ENCODE measurements at places on chromosomes 6 and 20.

DNA sequence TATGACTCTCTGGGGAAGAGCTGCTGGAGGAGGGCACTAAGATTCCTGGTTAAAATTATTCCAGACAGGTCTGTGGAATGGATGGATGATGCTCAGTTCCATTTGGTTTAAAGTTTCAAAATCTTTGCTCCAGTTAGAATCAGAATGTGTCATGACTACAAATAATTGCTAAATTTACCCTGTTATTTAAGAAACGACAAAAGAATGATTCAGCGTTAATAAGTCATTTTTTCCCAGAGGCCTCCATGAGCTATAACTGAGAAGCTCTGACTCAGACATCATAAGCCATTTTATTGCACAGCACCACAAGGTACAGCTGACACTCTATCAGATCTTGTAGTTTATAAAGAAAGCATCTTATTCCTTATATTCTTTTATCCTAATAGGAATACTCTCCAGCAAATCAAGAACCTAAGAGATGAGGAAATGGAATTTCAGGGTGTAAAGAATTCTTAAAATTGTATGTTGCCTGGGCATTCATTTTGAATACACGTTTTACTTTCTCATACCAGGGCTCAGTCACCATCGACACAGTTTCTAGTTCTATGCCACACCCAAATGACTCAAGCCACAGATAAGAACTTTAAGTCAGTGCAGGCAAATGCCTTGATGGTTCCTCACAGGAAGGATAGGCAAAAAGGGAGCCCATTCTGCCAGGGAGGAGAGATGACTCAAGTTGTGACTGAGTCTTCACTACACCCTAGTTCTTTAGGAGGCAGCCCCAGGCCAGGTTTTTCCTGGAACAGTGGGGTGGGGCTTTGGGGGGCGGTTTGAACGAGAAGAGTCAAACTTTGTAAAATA, 636.0 kb downstream of the MMUT start:
- peak; percentile 79 for DNase-seq

GRCh38 chr6:169254456-169255316, 1.0 kb upstream of the THBS2 start:
- no peak for DNase-seq

DNA sequence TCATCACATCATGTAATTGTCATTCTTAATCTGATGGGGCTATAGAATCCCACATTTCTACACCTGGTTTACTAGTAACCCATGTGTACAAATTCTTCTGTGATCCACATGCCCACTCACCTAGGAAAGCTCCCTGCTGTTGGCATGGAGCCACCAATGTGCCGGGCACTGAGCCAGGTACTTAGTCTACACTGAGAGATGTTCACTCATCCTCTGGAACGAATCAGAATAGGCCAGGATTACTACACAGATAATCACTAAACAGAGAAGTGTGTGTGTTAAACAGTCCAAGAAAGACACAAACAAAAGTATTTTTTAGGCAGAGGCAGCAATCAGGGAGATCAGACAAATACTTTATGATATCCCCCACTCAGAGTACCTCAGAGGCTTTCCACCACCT, 193.2 kb upstream of the VGLL2 start:
- no peak for DNase-seq

DNA sequence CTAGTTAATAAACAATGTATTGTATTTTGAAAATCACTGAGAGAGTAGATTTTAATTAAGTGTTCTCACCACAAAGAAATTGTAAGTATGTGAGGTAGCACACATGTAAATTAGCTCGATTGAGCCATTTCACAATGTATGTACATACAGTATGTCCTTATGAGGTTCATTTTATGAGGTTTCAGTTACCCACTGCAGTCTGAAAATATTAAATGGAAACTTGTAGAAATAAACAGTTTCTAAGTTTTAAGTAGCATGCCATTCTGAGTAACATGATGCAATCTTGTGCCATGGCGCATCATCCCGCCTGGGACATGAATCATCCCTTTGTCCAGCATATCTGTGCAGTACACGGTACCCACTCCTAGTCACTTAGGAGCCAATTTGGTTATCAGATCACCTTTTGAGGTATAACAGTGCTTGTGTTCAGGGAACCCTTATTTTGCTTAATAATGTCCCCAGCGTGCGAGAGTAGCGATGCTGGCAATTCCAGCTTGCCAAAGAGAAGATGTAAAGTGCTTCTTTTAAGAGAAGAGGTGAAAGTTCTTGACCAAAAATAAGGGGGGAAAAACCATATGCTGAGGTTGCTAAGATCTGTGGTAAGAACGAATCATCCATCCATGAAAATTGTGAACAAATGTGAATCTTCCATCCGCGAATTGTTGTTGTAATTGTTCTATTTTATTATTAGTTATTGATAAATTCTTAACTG, 64.7 kb downstream of the KCNS1 start:
- no peak for DNase-seq

DNA sequence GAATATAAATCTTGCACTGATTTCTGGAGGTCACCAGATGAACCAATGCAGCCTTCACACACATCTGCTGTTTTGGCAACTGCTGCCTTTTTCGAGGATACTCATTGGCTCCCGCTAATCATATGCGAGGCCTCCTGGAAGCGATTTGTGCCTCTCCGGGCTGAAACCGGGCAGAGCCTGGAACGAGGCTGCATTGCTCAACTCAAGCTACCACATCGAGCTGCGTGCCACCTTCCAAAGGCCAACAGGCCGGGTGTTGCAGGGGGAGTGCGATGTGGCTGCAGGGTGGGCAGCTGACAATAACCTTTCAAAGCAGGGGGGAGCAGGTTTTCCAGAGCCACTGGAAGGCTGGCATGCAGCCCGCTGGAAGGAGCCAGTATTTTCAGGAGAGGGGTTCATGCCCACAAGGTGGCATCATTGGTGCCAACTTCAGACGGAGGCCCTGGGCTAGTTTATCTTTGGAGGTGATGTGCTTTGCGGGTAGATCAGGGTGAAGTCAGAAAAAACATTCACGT, 122.6 kb upstream of the IFNGR1 start:
- DNase-seq: peak; percentile 66

- DNase-seq: no peak
These were observed 24.9 kb downstream of the SCAF8 start for GRCh38 chr6:154758125-154758524.

- no peak for DNase-seq
These were observed at the start of gene VSTM2L for GRCh38 chr20:37902504-37903313. TSS of gene VSTM2L (plus strand) at chr20:37903127. CDS start at chr20:37903351, 224 bp downstream.

DNA sequence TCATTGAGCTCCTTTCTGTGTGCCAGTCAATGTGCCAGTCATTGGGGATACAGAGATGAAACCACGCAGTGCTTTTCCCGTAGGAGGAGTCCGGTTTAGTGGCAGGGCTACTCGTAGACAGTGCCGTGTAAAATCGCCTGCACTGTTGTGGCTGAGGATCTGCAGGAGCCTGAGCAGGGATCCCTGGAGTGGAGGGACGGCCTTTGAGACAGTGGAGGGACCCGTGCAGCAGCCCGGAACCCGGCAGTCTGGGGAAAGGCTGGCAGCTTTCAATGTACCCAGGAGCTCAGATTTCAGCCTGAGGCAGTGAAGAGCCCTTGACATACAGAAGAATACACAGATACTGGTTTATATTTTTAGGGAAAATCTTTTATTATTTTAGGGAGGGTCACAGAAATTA, 203.3 kb downstream of the ARID1B start:
- no peak for DNase-seq

GRCh38 chr20:17708675-17709360, 9.1 kb downstream of the BANF2 start:
- no peak for DNase-seq

DNA sequence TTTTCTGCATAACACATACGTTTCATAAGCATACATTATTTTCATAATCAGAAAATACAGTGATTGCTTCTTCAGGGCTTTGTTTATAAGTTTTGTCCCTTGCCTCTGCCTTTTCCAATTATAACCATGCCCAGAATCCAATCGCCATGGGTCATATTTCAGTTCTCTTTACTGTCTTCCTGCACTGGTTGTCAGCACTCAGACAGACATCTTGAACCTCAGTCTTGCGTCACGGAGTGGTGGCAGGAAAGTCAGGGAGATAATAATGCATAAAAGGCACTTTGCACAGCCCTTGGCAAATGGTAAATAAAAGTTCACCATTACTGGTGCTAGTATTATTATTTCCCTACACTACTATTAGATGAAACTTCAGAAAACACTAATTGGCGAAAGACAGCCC, 7.2 kb downstream of the KIF16B start:
- DNase-seq: no peak

DNA sequence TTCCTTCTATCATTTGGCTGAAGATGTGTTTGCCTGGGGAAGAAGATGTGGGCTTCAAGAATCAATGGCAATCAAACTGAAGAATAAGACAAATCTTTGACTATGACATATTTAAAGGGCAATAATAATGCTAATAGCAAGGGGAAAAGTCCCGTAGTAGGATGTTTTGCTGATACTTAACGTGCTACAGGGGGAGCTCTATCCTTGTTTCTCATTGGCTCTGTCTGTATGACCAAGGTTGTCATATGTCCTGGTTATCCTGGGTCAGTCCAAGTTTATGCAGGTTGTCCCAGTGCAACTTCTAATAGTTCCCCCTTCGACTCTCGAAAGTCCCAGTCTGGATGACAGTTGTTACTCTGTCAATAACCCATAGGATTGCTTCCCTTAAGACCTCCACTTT, 321.3 kb downstream of the DHX35 start:
- no peak for DNase-seq

GRCh38 chr6:17705428-17705777, 1.3 kb downstream of the NUP153 start:
- peak; percentile 57 for DNase-seq

DNA sequence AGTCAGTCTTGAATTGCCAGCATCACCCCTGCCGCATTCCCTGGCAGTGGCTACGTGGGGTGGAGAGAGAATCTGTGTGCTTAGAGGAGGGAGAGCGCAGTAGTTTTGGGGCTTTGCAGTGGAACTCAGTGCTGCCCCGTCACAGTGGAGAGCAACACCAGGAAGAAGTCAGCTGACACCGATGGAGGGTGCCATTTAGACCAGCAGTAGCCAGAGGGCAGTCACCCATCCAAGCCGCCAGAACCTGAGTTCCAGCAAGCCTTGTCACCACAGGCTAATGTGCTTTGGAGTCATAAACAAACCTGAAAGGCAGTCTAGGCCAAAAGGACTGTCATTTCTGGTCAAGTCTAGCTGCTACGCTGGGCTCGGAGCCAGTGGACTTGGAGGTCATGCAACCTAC, 22.0 kb upstream of the PERP start:
- DNase-seq: no peak

Data from GM04504 (cell line).